ENCODE measurements at places on chromosomes 16 and 17. TPM values are rescaled to one million over a fixed set of nuclear protein-coding genes. Genes with fewer than 3 reads are reported as not detected.

- no peak for DNase-seq
These were observed 351.0 kb upstream of the SOX9 start for GRCh38 chr17:71769850-71770249.

DNA sequence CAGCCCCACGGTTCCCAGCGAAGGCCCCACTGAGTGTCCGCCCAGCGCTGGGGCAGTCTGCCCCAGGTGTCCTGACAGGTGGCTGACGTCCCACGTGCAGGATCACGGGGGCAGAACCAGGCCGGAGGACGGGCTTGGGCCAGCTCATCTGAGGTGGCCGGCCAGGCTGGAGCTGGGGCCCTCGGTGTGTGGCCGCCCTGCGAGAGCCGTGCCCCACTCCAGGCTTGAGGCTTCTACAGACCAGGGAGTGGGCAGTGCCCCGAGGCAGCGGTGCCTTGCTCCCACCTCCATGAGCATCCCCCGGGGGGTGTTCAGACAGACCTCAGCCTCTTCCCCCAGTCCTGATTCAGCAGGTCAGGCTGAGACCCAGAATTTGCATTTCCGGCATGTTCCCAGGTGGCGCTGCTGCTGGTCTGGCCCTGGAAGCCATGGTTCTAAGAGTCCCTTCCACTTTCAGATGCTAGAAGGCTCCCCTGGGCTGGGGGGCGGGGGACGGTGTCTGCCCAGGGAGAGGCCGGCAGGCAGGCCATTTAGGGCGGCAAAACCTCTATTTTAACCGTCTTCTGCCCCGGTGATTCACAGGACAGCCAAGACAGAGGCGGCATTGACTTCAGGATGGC lies 35.4 kb upstream of the PABPN1L start:
- DNase-seq, result no peak

GRCh38 chr16:84214451-84215066 lies 23.6 kb downstream of the ADAD2 start:
- no peak for DNase-seq

DNA sequence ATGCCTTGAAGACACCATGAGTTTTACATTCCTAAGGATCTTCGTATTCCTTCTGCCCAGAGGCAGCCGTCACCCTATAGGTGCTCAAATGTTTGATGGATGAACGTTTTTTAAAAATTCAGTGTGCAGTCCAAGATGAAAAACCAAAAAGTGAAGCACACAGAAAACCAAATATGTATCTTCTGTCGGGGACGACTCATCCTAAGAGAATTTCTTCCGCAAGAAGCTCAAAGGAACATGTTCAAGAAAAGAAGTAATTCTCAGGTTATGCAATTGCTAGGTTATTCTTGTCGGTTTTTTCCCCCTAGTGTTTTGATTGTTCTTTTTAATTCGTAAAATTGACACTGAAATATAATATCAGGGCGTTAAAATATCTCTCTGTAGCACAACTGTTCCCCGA lies 1.4 kb downstream of the CENPV start:
- no peak for DNase-seq

DNA sequence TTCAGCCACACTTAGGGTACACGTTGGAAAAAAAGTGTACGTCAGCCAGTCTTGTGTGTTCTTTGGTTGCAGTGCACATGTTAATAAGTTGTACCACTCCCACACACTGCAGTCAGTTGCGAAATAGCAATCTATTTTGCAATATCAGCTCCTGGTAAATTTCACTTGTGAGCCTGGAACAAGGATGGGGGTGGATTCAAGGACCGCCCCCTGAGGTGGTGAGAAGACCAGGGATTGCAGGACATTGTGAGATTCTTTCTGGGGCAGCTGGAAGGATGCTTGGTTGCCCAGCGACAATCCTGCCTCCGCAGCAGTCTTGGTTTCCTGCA lies 78.6 kb upstream of the ZFHX3 start:
- peak; percentile 66 for DNase-seq

DNA sequence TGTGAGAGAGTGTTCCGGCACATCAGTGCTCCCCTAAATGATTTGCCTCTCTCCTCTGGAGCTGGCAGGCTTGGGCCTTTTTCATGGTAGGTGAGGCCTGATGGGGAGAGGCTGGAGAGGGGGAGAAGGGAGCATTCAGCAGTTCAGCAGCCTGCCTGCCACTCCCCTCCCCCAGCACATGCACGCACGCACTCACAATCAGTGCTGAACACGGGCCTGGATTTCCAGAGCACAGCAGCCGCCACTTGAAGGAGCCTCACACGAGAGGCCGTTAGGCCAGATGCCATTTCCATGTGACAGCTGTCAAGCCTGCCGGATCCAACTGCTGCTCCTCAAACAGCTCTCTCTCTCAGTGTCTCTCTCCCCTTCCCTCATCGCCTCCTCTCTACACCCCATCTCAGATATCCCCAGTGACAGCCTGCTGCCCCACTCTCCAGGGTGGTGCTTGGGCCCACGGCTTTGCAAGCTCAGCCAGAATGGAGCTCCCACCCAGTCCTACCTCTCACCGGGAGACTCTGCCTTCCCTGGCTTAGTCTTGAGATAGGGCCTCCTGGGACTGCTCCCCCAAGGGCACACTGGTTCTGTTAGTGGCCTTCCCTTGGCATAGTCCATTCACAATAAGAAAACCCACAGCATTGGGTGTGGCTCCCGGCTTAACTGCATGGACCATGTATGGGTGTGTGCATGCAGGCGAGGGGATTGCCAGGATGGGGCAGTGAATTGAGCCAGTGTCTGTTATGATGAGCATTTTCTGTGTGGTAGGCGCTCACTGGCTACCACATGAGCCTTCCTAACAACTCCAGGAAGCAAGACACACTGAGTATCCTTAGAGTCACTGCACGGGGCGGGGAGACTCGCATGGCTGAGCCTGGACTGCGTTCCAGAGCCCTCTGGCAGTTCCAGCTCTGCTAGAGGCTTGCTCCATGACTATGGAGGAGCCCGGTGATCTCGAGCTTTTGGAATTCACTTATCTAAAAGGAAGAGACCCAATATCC lies 226.2 kb downstream of the CCDC182 start:
- DNase-seq, result peak; percentile 37

DNA sequence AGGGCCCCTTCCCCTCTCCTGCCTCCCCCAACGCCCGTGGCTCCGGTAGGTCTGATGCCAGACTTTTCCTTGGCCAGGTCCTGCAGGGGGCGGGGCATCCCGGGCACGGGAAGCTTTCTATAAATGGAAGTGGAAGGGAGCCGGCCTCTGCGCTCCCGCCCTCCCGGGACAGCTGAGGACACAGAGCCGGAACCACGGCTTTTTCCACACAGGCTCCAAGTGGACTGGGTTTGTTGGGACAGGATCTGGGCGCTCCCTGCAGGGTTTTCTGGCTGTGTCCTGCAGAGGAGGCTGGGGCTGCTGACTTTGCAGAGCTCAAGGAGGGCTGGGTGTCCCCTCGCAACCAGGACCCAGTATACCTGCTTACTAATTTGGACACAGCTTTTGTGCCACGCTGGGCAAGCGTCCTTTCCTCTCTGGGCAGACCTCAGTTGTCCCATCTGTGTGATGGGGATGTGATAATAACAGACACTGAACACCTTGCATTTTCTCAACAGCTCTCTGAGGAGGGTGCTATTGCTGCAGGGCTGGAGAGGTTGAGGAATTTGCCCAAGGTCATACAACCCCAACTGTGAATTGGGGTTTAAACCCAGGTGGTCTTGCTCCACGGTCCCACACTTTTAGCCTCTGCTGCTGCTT lies 1.8 kb downstream of the TNS4 start:
- peak; percentile 90 for DNase-seq

DNA sequence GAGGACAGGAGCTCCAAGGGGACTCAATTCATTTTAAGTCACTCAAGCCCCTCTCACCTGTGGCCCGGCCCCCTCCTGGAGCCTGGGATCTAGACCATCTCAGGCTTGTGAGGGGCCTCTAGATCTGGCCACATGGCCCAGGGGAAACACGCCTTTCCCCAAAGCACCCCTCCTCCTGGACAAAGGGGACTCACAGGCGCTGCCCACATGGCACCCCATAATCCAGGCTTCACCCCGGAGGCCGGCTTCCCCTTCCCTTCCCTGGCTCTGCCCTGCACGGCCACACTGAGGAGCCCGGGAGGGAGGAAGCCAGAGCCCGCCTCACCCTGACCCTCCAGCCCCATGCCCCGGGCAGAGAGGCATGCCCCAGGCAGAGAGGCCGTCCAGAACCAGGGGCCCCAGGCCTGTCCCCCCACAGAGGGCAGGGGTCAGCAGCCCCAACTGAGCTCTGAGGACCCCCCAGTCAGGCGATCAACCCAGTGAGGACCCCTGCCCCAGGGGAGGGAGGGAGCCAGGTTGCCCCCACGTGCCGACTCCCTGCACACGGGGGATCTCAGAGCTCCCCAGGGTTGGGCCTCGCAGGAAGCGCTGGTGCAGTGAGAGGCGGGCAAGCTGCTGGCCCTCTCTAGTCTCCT lies 10.9 kb downstream of the HS3ST6 start:
- DNase-seq, result no peak

DNA sequence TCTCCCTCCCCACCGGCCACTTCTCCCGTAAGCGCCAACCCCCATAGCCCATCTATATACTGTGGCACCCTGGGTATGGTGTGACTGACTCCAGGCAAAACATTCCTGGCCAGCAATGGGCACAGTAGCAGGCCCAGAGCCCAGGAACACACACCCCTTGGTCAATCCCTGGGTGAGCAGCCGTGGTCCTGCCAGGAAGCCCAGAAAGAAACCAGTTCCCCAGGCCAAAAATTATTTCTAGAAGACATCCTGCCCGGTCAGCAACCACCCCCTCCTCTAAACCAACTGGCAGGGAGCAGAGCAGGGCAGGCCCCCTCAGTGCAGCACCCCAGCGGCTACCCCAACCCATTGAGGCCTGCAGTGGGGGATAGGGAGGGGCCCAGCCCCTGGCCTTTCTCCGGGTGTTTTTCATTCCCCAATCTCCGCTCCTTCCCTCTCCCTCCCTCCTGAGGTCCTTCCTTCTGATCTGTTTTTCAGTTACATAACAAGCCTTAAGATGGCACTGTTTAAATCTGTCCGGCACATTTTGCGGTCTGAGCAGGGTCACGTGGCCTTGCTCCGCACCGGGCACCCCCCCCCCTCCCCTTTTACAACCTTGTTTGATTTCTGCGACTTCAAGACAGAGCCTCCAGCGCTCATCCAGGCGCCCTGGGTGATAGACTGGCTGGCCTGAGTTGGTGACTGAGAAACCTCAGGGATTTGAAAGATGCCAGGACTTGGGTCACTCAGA lies 2.0 kb downstream of the NPTX1 start:
- DNase-seq, result no peak

DNA sequence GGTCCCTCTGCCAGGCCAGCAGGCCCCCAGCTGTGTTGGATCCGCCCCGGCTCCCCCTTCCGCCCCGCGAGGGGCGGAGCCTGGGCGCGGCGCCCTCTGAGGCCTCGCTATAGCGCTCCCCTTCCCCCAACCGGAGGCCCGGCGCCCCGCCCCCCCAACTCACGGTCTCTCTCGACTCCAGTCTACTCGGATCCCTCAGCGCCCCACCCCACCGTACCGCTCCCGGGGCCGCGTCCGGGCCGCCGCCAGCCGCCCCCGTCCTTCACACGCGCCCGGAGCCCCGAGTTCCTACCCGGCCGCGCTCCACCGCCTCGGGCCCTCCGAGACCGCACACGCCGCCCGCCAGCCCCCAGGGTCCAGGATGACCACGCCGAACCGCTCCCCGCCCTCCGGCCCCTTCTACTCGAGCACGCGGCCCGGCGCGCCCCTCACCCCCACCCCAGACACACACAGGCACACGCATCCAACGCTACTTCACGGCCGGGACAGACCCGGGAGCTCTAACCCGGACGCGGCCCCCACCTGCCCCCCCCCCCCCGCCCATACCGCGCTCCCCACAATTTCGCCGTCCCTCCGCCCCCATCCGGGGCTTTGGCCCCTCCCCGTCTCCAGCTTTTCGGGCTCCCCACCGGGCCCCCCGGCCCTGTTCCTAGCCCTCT lies 1.4 kb downstream of the PHF23 start:
- peak; percentile 76 for DNase-seq

DNA sequence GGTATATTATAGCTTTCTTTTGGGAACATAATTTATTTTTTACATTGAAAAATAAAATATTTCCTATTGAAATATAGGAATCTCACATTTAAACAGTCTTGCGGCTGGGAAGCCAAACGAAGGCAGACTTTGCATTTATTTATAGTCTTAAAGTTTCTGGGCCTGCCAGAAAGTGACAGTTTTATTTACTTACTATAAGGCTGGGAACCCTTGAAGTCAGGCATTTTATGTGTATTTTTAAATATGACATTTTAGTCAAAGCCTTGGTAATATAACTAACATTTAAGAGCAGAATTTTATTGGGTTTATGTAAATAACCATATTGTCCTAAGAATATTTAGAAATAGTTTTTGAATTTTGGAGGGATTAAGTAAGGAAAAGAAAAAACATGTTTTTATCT lies 97.5 kb downstream of the TANGO6 start:
- DNase-seq, result no peak

DNA sequence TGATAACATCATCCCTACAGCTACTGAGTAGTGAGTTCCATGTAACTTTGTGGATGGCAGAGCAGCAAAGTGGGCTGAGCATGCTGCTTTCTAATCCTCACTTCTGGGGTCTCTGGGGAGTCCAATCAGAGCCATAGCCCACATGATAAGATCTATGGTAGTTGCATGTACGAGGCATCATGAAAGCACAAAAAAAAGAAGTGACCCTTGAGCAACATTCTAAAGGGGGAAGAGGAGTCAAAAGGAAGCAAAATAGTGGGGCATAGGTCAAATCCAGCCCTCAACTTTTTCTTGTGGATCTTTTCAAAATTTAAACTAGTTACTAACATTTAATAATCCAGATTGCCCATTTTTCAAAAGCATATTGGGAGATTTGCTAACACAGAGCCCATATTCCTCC lies 208.5 kb upstream of the TOX3 start:
- DNase-seq, result no peak

- DNase-seq, result peak; percentile 48
These were observed 39.2 kb downstream of the ZNF778 start for GRCh38 chr16:89256651-89257254.

- DNase-seq, result no peak
These were observed 7.7 kb upstream of the ZG16 start for GRCh38 chr16:29770250-29770929.

DNA sequence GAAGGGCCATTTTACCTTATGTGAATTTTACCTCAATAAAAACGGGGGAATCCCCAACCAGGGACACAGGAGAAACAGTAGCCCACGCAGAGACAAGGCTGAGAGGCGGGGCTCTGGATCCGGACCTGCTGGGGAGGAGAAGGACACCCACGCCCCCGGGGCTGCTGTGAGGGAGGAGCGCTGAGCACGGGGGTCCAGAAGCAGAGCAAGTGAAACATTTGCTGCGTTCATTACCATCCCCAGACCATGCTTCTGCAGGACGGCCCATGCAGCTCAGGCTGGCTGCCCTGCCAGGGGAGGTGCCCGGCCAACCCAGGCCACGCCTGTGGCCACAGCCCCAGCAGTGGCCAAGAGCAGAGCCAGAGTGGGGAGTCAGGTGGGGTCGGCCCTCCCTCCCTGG lies 50.0 kb downstream of the KCNJ18 start:
- DNase-seq, result no peak

GRCh38 chr17:28929787-28930186 lies 21.5 kb downstream of the PHF12 start:
- no peak for DNase-seq

Gene G6PC1
- 17.3 TPM for total RNA-seq

Gene NEUROD2
- total RNA-seq, result not detected

Gene SPNS2
- 158 TPM for total RNA-seq

Gene YBX2
- 1.4 TPM for total RNA-seq

Gene ABCC6
- 27.5 TPM for total RNA-seq

Gene LGALS9B
- total RNA-seq, result 10.9 TPM

Gene KCNH4
- 0.06 TPM for total RNA-seq

Gene CDH3
- 0.81 TPM for total RNA-seq

Gene IRF8
- 29.6 TPM for total RNA-seq

Gene HAS3
- total RNA-seq, result 1.2 TPM

Gene CSH1
- not detected for total RNA-seq

Gene IFT20
- 50.1 TPM for total RNA-seq

Gene ZSCAN32
- total RNA-seq, result 10.9 TPM

Gene GPR139
- total RNA-seq, result not detected

Gene TMC5
- total RNA-seq, result 46.8 TPM

Gene SLC38A8
- total RNA-seq, result not detected

Data from mucosa of gallbladder (tissue), 1 donor.